ENCODE measurements at places on chromosomes 13 and 19. TPM values are rescaled to one million over a fixed set of nuclear protein-coding genes. Genes with fewer than 3 reads are reported as not detected.

- DNase-seq, result no peak
Measured at GRCh38 chr19:42942187-42942789, 5.3 kb upstream of the PSG7 start.

DNA sequence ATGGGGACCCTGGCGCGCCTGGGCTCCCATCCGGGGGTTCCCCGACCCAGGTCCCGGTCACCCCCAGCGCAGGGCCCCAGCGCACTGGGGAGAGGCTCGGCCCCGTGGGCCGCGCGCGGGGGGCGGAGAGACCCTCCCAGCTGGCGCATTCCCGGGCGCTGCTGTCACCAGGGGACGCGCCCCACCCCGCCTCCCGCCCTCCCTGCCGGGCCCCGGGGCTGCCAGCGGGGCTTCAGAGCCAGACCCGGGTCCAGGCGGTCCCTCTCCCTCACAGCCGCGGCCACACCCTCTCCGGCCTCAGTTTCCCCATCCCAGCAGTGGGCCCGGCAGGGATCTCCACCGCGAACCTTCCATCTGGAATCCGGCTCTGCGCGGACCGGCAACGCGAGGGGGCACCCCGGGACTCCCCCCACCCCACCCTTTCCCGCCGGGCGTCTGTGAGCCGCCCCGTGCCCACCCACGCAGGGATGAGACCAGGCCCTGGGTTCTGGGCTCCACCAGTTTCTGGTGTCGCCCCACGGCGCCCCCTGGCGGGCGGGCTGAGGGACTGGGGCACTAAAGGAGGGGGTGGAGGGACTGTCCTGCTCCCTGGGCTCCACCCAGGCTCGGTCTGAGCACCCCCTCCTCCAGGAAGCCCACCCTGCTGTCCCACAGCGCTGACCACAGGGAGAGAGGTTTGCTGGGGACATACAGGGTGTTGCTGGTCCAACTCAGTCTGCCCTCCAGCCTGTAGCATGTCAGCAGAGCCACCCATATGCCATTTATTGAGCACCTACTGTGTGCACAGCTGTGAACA is 878 bp upstream of the ADAMTSL5 start:
- DNase-seq, result no peak

DNA sequence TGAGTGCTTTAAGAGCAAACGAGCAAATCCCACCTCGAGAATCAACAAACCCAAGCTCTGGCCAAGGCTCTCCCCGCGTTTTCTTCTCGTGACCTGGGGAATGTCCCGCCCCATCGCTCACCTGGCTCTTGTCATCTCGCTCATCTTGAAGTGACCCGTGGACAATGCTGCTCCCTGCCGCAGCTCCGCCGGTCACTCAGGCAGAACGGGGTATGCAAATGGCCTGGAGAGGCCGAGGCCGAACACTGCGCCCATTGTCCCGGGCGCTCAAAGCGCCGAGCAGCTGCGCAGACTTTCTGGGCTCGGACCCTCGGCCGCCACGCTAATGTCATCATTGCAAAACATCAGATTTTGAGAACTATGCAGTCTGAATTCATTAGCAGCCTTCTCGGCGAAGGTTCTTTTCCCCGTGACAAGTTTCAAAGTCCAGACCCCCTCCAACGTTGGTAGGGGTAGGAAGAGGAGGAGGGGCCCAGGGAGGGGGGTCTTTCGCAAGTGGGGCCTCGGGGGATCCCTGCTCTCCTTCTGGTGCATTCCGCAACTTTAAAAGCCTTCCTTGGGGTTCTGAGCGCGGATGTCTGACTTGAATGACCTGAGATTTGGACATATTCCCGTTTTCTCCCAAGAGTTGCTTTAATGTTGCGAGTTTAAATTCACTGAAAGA is 39.7 kb downstream of the SOX1 start:
- no peak for DNase-seq

The ZNF850 gene
- polyA plus RNA-seq, result 2.2 TPM

GRCh38 chr19:40605216-40605971 is 4.2 kb downstream of the LTBP4 start:
- no peak for DNase-seq

GRCh38 chr13:110314516-110315245 is 7.6 kb downstream of the COL4A2 start:
- no peak for DNase-seq

The ZNF571 gene
- polyA plus RNA-seq, result 12.5 TPM

Data from right renal pelvis (tissue), 4 donors.